Frontal cortex (tissue), 4 donors: ENCODE measurements at places on chromosomes 12 and 14.

DNA sequence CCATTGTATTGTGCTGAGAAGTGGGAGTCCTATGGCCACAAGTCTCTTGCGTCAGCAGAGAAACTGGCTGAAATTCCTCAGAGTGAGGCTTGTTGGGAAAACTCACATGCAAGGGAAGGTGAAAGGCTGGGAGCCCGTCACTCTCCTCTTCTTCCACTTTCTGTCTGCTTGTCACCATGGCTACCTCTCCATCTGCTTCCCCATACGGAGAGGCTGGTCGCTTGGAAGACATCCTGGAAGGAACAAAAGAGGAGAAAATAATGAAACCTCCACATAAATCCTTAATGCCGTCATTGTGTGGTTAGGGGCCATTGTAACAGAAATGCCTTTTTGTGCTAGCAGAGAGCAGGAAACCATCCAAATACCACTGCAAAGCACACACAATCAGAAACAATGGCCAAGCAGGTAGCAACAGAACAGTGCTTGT is 53.7 kb downstream of the SOX5 start:
- DNase-seq: peak; percentile 5

DNA sequence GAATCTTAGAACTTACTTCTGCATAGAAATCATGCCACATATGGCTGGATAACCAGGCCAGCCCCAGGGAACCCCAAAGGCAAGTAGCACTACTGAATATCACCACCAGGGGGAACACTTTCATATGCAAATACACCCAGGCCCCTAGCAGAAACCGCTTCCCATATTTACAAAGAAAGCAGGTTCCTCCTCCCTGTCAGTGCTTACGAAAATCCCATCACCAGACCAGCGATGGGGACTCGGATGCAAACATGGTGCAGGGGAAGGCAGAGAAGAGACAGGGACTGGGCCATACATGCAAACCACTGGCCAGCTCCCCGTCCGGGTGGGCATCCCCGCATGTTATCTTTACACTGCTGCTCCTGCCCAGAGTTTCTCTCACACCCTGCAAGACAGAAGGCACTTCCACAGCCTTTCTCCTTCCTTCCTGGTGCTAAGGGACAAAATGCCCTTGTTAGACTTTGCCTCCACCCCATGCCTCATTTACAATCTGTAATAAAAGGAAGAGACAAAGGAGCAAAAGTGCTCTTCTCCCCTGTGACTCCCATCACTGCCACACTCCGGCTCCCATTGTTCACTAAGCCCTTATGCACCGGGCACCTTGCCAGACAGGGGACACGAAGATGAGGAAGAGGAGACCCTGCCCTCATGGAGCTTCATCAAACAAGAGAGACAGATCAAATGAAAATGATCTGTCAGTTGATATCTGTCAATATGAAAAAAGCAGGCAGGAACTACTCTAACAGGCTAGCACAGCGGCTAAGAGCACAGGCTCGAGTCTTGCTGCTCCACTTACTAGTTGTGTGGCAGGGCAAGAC is 62.3 kb downstream of the PTPN21 start:
- DNase-seq: peak; percentile 59

GRCh38 chr14:61894452-61895077 is 132.3 kb downstream of the SNAPC1 start:
- peak; percentile 36 for DNase-seq

- no peak for DNase-seq
Observed at GRCh38 chr12:70543444-70543843, 93.8 kb downstream of the PTPRB start.

- no peak for DNase-seq
Observed at GRCh38 chr12:119012179-119012578, 30.8 kb downstream of the SRRM4 start.

- DNase-seq: no peak
Observed at GRCh38 chr12:111180426-111181142, 188.3 kb downstream of the PHETA1 start.

DNA sequence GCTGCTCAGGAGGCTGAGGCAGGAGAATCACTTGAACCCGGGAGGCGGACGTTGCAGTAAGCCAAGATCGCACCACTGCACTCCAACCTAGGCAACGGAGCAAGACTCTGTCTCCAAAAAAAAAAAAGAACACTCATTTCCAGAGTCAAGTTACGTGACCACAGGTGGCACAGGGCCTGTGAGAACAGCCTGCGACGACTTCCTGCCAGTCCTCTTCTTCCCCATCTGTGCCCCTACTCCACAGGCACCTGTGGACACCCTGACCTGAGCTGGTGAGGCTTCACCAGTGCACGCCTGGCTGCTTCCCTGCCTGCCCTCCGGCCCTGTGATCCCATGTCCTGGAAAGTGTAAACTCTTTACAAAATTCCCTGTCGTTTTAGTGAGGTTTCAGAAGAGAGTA is 77.7 kb downstream of the PPP2R5C start:
- DNase-seq: no peak

DNA sequence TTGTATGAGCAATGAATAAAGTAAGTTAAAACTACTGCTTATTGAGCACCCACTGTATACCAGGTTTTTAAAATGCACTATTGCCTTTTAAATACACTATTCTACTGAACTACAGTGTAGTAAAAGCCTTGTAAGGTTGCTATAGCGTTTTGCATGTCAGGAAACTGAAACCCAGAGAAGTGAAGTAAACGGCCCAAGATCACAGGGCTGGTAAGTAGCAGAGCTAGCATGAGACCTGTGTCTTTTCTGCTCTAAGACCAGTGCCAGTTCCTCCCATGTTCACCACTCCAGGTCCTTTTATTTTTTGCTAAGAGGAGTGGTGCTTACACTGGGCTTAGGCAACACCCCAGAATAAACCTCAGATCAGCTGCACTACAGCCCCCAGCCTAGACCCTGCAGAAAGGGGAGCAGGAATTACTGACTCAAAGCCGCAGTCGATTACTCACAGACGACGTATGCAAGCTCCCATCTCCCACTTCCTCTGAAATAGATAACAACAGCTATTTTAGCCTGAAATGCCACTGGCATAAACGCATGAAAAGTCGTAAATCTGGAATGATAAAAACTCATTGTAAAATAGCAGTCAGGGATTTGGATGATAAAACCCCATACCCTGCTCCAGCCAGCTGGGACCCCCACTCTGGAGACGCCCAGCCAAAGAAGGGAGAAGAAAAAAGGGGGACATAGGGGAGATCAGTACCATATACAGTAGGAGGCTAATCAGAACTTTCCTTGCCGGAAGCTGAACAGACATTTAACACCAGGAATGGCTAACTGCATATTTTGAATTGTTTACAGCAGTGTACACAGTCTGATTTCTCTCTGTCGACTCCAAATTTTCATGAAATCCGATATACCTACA is 108.3 kb downstream of the NUAK1 start:
- no peak for DNase-seq

DNA sequence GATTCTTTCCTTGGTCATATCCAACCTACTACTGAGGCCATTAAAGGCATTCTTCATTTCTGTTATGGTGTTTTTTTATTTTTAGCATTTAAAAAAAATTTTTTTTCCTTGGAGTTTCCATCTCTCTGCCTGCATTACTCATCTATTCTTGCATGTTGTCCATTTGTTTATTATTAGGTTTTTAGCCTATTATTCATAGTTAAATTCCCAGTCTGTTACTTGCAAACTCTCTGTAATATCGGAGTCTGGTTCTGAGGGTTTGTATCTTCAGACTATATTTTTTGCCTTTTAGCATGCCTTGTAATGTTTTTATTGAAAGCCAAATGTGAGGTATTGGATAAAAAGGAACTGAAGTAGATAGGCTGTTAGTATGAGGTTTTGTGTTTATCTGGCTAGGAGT is 284.3 kb downstream of the FUT8 start:
- no peak for DNase-seq

GRCh38 chr14:32779840-32780239 is 158.8 kb upstream of the NPAS3 start:
- no peak for DNase-seq

DNA sequence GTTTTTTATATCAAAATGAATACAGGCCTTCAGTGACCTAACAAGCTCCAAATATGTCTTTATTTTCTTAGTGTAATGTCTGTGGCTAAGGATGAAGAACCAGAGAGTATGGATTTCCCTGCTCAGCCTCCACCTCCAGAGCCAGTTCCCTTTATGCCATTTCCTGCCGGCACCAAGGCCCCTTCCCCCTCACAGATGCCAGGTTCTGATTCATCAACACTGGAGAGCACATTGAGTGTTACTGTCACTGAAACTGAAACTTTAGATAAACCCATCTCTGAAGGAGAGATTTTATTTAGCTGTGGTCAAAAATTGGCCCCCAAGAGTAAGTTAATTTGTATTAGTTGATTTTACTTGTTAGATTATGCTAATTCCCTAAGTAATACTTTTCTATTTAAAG is 61.0 kb downstream of the KIAA0586 start:
- no peak for DNase-seq

DNA sequence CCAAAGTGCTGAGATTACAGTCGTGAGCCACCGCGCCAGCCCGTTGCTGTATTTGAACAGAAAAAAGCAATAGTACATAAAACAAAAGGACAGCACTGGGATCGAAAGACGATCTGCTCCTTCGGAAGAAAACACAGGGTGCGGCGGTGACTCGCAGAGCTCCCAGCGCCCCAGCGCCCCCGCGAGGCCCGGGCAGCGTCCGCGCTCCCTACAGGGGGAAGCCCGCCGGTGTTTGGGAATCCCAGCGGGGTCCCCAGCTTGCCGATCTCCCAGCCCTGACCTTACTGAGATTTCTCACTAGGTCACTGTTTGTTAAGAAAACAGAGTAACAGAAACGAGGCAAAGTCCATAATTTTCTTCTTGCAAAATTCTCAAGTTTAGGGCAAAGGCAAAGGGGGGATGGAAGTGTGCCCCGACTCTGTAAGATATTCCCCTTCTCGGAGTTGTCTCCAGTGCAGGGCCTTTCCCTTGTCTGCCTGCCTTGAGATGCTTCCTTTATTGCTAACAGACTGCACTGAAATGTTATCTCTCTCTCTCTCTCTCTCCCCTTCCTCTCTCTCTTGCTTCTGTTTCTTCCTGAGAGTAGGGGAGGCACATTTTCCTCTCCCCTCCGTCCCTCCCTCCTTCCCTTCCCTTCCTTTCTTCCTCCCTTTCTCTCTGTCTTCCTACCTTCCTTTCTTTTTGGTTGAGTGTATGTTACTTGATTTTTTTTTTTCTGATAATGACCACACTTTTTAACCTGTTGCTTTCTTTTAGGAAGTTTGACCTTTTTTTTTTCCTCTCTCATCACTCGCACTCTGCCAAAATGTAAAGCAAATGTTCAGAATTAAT is 91.9 kb downstream of the TMEM30B start:
- DNase-seq: peak; percentile 47

DNA sequence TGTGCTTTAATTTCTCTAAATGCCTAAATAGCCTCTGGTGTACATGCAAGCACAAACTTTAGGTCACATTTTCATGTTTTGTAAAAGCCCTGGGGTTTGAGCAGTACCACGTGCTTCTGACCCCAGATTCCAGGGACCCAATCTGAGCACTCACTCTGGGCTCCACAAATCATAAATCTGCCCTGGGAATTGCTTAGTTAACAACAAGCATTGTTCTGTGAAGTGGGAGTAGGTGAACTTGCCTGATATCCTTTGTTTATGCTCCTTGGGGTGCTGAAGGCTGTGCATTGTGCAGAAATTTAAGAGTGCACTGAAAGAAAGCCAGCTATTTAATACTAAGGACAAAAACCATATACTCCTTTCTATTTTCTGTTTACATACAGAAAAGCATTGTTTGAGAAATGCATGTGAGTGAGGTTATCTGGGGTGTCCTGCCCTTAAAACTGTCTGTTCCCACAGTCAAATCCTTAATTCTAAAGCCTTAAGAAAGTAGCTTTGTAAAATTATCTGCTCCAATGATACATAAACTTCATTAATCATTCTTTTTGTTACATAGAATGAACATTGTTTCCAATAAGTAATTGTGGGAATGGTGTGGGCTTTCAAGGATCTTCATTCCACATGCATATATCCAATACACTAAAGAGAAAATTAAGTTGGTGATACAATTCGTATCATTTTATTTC is 258.6 kb upstream of the NPAS3 start:
- no peak for DNase-seq

GRCh38 chr14:104879201-104879982 is 14.3 kb downstream of the CEP170B start:
- DNase-seq: no peak

- DNase-seq: no peak
Observed at GRCh38 chr12:124717318-124717717, 146.3 kb downstream of the SCARB1 start.

DNA sequence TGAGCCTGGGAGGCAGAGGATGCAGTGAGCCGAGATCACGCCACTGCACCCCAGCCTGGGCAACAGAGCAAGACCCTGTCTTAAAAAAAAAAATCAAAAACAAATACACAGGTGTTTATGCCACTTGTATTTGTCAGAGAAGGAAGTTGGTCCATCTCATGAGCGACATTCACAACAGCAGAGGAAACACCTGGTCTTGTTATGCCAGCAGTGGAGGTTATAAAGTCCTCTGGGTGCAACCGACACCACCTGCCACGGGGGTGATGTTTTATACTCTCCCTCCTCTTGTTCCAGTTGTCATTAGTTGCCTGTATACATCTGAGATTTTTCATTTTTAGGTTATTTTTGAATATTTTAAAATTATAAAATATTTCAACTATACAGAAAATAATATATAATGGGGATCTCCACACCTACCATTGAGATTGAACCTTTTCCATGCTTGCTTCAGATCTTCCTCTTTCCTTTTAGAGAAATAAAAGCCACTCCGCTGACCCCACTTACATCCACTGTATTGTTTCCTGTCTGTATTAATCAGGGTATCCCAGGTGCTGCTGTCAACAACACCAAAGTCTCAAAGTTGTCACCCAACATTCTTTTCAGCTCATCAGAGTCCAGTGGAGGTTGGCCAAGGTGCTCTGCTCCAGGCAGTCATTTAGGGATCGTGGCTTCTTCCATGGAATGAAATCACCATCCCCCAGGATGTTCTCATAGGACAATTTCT is 65.1 kb downstream of the RNFT2 start:
- DNase-seq: no peak

DNA sequence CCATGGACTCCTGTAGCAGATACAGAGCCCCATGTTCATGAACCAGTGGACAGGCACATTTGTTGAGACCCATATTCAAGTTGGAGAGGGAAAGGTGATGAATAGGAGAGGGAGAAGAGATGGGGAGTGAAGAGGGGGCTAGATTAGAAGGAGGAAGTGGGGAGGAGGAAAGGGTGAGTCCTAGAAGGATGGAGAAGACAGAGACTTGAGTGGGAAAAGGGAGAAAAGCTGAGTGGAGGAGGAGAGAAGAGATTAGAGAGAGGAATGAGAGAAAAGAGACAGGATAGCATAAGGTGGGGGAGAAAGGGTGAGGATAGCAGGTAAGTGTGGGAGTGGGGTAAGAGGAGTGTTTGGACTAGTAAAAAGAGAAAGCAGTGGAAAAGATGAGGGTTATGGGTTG is 4.9 kb upstream of the ASIC1 start:
- no peak for DNase-seq

- no peak for DNase-seq
Observed at GRCh38 chr14:36271222-36271621, 49.2 kb downstream of the MBIP start.

GRCh38 chr12:3996322-3996721 is 123.1 kb upstream of the PARP11 start:
- no peak for DNase-seq

GRCh38 chr14:74577948-74578275 is 34.1 kb downstream of the LTBP2 start:
- DNase-seq: no peak

GRCh38 chr12:40241741-40242140 is 16.9 kb downstream of the LRRK2 start:
- no peak for DNase-seq
